Iris pigment epithelial cell (primary cell): ENCODE measurements at places on chromosomes 5 and 9.

- peak; percentile 8 for DNase-seq
Observed at GRCh38 chr9:80378669-80379293, 807.0 kb downstream of the TLE4 start.

GRCh38 chr9:99870126-99870525 is 36.3 kb upstream of the STX17 start:
- peak; percentile 62 for DNase-seq

DNA sequence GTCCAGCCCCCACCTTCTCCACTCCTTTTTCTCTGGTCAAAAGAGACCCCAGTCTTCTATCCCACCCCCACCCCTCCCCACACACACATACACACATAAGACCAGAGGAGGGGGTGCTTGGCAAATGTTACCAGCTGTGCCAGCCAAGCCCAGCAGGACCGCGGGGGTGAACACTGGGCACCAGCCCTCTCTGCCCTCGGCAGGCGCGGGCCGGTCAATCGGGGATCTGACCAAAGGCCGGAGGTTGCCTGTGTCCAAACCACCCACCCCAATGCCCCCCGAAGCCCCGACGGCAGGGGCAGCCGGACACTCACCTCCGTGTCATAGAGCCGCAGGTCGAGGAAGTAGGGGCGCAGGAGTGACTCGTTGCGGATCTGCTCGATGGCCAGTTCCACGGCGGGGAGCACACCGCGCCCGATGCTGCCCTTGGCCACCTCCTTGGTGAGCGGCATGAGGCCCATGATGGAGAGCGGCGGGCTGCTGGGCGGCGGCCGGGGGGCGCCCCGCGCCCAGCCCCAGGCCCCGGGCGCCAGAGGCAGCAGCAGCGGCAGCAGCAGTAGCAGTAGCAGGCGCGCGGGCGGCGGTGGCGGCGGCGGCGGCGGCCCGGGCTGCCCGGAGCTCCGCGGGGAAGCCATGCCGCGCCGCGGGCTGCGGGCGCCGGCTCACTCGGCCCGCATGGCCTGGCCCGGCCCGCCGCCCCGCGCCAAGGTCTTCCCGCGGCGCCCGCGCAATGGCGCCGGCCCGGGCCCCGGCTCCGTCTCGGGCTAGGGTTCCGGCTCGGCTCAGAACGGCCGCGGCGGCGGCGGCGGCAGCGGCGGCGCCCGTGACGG is 417 bp downstream of the GABBR2 start:
- DNase-seq, result no peak

- no peak for DNase-seq
Observed at GRCh38 chr9:123440256-123440655, 84.3 kb downstream of the CRB2 start.

GRCh38 chr5:130974021-130974683 is 190.9 kb downstream of the HINT1 start:
- no peak for DNase-seq

- DNase-seq, result no peak
Observed at GRCh38 chr5:173355561-173355960, 27.3 kb upstream of the STC2 start.

DNA sequence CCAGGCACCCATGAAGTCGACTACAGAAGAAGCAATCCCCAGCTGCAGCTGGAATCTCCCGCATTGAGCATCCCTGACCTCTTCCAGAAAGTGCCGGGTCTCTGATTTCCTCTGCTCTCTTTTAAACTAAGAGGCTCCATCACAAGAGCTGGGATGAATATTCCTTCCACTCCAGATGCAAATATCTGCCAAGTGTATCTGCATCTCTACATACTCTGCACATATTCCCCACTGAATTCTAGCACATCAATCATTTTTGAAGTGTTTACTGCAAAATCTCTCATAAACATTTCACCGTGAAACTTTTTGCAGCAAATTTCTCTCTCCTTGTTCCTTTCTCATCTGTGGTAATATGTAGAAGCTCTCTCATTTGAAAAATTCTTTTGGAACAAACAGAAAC is 161.5 kb downstream of the GABRB2 start:
- no peak for DNase-seq

GRCh38 chr5:75363726-75364495 is 26.9 kb downstream of the HMGCR start:
- no peak for DNase-seq

- DNase-seq, result no peak
Observed at GRCh38 chr5:180533845-180534244, 39.7 kb downstream of the CNOT6 start.

- DNase-seq, result peak; percentile 87
Observed at GRCh38 chr9:13268469-13268868, 11.0 kb downstream of the MPDZ start.

GRCh38 chr5:154349626-154350264 is 96.1 kb upstream of the SAP30L start:
- DNase-seq, result no peak

DNA sequence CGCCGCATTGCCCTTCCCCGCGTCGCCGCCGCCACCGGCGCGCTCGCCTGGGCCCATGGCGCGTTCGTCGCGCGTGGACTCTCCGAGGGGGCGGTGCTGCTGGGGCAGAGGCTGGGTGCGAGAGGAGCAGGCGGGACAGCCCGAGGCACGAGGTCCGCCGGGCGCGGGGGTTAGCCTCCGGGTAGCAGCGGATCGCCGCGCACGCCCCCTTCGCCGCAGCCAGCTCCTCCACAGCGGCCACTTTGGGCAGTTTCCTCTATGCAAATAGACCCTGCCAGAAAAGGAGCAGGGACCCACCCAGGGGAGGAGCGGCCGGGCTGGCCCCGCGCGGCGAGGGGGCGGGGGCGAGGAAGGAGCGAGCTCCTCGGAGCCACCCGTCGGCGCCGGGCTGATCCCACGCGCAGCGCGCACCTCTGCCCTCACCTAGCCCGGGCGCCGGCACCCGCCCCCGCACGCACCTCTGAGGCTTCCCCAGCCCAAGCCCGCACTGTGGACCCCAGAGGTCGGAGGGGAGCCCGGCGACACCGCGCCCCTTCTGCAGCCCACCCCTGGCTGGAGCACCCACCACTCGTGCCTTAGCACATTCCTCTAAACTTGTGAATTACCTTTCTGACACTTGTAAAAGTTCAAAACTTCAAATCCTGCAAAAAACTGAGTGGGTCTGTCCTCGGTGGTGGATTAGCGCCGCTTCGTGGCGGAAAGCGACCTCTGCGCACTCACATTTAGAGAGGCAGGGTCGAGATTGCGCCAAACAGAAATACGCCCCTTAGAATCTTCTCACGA is at the start of gene COL23A1:
Gene COL23A1, minus strand, starts transcription at position 253 of the 783 bp plus-strand sequence.
- DNase-seq, result peak; percentile 70

DNA sequence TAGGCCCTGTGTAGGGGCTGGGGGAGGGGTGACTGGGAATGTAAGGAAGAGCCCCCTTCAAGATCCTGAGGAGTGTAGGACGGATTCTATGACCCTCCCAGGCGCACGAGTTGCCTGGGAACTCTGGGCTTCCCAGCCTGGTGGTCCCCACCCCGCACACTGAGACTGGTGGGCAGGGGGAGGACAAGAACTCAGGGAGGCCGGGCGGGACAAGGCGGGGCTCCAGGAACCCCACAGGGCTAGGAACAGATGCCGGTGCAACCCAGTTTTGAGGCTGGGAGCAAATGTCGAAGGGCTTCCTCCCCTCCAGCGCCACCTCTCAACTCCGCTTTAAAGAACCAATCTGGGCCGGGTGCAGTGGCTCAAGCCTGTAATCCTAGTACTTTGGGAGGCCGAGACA is 1.3 kb upstream of the VDAC1 start:
- DNase-seq, result no peak

DNA sequence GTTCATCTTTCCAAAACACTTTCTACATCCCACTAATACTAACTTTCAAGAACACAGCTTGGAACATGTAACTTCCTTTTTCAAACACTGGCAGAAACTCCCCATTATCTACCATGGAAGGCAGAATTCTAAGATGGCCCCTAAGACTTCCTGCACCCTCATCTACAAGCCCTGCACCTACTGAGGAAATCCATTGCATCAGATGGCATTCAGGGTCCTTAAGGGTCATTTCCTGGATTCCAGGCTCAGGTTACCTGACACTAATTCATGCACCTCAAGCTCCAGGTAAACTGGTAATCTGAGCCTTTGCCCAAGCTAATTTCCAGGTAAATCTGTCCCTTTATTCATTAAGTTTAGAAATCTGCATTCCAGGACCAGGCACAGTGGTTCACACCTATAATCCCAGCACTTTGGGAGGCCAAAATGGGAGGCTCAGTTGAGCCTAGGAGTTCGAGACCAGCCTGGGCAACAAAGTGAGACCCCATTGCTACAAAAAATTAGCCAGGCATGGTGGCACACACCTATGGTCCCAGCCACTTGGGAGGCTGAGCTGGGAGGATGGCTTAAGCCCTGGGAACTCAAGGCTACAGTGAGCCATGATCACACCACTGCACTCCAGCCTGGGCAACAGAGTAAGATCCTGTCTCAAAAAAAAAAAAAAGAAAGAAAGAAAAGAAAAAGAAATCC is 91.6 kb downstream of the NFIB start:
- no peak for DNase-seq

- DNase-seq, result no peak
Observed at GRCh38 chr9:89598926-89599325, 5.9 kb upstream of the GADD45G start.

- DNase-seq, result no peak
Observed at GRCh38 chr5:79803007-79803406, 113.4 kb downstream of the CMYA5 start.

DNA sequence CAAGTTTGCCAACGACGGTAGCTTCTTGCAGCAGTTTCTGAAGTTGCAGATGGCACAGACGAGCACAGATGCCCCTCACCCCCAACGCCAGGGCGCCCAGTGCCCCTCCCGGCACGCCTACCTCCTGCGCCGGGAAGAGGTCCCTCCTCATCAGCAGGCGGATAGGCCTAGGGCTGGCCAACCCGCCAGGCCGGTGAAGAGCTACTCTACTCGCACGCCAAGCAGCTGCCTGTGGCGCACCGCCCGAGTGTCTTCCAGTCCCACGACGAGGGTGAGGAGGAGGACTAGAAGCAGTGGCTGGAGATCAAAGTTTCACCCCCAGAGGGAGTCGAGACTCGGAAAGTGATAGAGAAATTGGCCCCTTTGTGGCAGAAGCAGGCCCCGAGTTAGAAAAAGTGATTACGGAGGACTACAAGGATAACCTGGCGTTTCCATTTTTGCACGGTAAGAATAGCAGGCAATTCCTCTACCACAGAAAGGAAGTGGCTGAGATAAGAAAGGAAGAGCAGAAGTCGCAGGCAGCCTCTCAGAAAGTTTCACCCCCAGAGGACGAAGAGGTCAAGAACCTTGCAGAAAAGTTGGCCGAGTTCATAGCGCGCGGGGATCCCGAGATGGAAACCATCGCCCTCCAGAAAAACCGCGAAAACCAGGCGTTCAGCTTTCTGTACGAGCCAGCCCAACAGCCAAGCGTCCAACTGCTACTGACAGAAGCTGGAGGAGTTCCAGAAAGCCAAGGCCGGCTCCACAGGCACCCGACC is 170.4 kb downstream of the HINT1 start:
- DNase-seq, result no peak

DNA sequence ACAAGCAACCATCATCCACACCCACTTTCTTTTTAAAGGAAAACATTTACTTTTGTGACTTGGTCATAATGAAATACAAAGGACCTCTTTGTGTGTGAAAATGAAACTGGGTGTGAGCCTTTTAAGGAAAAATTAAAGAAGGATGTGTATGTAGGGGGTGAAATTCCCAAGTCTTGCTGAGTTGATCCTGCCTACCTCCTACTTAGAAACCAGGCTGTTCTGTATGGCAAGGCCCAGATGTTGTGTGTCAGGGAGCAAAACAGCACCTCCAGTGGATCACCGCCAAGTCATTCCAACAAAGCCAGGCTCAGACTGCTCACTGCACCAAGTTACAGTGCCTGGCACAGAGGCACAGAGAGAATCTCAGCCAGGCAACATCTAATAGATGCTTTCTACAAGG is 198.5 kb upstream of the FBN2 start:
- no peak for DNase-seq

- no peak for DNase-seq
Observed at GRCh38 chr5:143225511-143225910, 178.0 kb downstream of the NR3C1 start.

GRCh38 chr9:75482566-75482965 is 394.3 kb downstream of the OSTF1 start:
- DNase-seq, result no peak

DNA sequence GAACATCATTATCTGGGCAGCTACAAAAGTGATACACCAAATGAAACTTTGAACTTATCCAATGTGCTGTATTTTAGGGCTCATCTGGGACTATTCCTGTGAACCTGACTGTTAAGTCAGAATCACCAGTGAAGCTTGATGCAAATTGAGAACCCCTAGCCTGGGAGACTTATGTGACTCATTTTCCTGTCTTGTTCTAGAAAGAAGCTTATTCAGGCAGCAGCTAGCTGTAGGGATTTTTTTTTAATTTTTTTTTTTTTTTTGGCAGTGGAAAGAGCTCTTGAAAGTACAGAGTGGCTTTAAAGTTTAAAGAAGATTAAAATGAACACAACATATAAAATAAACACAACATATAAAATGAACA is 81.1 kb upstream of the TNFAIP8 start:
- peak; percentile 89 for DNase-seq

GRCh38 chr5:126166368-126166767 is 256.8 kb upstream of the GRAMD2B start:
- no peak for DNase-seq

- no peak for DNase-seq
Observed at GRCh38 chr5:141771562-141771961, 89.5 kb upstream of the ARAP3 start.

- DNase-seq, result no peak
Observed at GRCh38 chr5:147712598-147712997, 69.9 kb downstream of the JAKMIP2 start.

DNA sequence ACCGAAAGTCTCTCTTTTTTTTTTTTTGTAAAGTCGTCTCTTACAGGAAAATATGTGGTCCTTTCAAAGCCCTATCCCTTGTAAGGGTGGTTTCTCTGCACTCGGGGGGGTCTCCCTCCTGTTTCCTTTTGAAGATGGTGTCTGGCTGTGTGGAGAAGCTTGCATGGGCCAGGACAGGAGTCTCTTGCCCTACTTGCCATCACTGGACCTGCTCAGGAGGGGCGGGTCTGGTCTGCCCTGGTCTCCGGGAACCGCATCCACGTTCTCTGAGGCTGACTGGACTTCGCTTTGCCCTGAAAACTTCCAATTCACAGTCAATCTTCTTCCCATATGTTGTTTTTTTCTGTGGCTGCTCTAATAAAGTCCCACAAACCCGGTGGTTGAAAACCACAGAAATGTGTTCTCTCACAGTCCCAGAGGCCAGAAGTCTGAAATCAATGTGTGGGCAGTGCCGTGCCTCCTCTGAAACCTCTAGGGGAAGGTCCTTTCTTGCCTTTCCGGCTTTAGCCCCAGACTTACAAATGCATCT is 92.9 kb upstream of the IER5L start:
- DNase-seq, result peak; percentile 83

- DNase-seq, result no peak
Observed at GRCh38 chr5:82789095-82789494, 288.1 kb downstream of the TMEM167A start.

GRCh38 chr5:56112526-56113121 is 117.9 kb upstream of the IL6ST start:
- DNase-seq, result peak; percentile 86
